ENCODE measurements at places on chromosomes 6 and 20.

DNA sequence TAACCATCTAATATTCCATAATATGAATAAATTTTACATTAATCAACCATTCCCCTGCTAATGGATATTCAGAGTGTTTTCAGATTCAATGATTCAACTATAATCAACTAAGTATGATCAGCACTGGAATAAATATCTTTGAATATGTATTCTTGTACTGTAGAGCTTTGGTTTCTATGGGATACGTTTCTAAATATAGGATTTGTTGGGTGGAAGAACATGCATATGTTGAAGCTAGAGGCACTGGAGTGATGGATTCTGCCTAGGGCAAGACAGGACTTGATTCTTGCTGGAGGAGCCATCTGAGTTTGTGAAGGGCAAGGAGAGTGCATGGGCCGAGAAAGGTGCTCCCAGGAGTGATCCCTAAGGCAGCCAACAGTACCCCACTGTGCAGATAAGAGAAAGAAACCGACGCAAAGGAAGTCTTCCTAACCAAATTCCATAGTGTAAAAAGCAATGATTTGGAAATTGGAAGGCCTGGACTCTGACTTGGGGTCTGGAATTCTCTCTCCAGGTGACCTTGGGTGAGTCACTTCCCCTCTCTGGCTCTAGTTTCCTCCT is 418.7 kb downstream of the PREX1 start:
- H3K4me1 ChIP-seq, result no peaks in the 10 kb centered on the region
- no peak overlapping the region for H3K4me3 ChIP-seq
- no peak overlapping the region for H3K27ac ChIP-seq
- no peak for DNase-seq
- no peaks in the 10 kb centered on the region for H3K36me3 ChIP-seq

- H3K4me1 ChIP-seq, result no peaks in the 10 kb centered on the region
- H3K27me3 ChIP-seq, result no peaks in the 10 kb centered on the region
- no peak for DNase-seq
- H3K4me3 ChIP-seq, result no peak overlapping the region
- no peaks in the 10 kb centered on the region for H3K36me3 ChIP-seq
These were observed 266.4 kb upstream of the PRDM1 start for GRCh38 chr6:105819745-105820144.

DNA sequence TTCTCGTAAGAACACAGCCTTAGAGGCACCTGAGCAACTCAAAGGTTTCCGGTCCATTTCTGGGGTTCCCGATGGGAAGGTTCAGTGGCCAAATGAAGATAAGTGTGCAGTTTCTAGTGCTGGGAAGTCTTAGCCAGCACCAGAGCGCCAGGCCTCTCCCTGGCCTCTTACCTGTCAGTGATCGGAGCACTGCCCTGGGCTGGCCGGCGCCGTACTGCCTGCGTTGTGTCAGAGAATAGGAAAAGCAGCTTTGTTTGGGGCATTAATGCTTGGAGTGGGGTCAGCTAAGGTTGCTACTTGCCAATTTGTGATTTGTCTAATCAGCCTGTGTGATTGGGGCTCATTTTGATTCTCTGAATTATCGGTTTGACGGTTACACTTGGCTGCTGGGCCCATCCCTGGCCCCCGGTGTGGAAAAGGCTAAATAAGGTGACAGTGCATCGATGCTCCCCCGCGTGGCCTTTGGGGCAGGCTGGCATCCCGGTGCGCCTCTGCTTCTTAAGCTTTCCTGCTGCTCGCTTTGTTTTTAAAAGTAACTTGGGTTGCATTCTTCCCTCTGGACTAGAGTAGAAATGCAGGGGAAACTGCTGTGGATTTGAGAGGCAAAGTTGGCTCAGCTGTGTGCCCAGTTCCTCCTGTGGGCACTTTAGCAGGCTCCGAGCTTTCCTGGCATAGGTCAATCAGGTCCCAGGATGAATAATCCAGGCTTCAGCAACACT is 51.8 kb downstream of the TCP11 start:
- no peaks in the 10 kb centered on the region for H3K27me3 ChIP-seq
- no peak overlapping the region for H3K4me3 ChIP-seq
- H3K27ac ChIP-seq, result no peak overlapping the region
- no peak for DNase-seq
- no peaks in the 10 kb centered on the region for H3K4me1 ChIP-seq

GRCh38 chr20:3547906-3548305 is 77.1 kb downstream of the ATRN start:
- H3K4me3 ChIP-seq, result no peak overlapping the region
- no peaks in the 10 kb centered on the region for H3K36me3 ChIP-seq
- no peak for DNase-seq
- no peaks in the 10 kb centered on the region for H3K27me3 ChIP-seq
- no peaks in the 10 kb centered on the region for H3K4me1 ChIP-seq

GRCh38 chr6:31239854-31240253 is 32.0 kb downstream of the HLA-C start:
- no peak overlapping the region for H3K4me3 ChIP-seq
- H3K27me3 ChIP-seq, result no peaks in the 10 kb centered on the region
- H3K4me1 ChIP-seq, result no peaks in the 10 kb centered on the region
- H3K27ac ChIP-seq, result no peak overlapping the region

DNA sequence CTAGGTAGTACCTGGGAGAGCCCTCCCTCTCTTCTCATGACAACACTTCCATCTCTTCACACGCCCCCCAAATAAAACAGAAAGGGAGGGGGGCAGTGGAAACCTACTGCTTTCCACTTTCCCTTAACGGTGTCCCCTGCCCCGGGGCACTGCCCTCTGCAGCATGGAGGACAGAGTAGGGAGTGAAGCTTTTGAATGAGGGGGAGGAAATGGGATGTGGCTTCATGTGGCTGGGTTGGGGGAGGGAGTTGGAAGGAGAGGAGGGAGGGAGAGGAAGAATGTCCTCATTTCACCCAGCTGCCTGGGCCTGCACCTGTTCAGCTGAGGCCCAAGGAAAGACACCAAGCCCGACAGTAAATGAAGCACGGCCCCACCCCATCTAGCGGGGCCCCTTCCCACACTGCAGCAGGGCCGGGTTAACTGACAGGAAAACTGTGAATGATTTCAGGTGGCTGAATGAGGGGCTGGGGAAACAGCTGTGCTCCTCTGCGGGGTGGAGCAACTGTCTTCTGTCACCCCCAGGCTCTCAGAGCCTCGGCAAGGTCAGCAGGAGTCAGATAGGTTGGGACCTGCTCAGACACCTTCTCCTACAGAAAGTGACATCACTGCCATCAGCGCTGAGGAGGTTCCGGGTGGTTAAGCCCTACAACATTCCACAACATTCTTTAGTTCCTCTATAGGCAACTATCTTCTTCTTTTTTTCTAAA is 40.0 kb upstream of the TAF8 start:
- no peak overlapping the region for H3K27ac ChIP-seq
- no peaks in the 10 kb centered on the region for H3K36me3 ChIP-seq
- no peak for DNase-seq
- no peak overlapping the region for H3K4me3 ChIP-seq
- H3K4me1 ChIP-seq, result no peaks in the 10 kb centered on the region
- no peaks in the 10 kb centered on the region for H3K27me3 ChIP-seq

- H3K27me3 ChIP-seq, result no peaks in the 10 kb centered on the region
- H3K4me3 ChIP-seq, result no peak overlapping the region
These were observed 59.3 kb upstream of the MYL9 start for GRCh38 chr20:36482044-36482473.

Measured in prostate gland (tissue), 2 donors.